ENCODE measurements at places on chromosomes 1 and 21.

DNA sequence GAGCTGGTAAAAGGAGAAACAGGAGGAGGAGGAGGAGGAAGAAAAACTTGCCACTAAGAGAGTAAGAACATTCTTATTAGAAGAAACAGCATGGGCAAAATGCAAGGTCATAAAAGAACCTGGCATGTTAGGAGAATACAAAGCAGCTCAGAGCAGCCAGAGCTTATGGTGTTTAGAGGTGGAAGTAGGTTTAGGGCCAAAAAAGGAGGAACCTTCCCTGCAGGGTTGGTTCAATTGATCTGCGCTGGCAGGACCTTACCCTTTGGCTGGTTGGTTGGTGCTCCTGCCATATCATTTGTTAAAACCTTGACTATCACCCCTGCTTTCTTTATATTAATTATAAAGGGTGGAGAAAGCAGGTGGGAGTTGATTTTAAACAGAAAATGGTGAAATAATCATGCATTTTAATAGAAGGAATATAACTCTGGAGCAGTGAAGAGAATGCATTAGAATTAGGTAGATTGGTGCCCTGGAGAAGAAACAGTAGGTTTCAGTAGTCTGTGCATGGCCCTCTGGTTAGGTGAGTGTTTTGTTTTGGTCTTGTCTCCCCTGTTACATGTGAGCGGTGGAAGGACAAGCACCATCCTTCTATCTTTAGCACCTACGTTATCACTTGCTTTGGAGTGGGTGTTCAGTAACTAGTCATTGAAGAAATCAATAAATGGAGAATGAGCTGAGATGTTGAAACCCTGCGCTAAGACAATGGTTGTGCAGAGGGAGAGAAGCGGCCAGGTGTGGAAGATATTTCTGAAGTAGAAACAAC lies 110.4 kb upstream of the NGF start:
- DNase-seq: no peak

- DNase-seq: peak; percentile 65
Observed at GRCh38 chr1:25810341-25811299, 9.1 kb upstream of the MTFR1L start.

GRCh38 chr21:38879912-38880576 lies 74.3 kb downstream of the ETS2 start:
- DNase-seq: no peak

DNA sequence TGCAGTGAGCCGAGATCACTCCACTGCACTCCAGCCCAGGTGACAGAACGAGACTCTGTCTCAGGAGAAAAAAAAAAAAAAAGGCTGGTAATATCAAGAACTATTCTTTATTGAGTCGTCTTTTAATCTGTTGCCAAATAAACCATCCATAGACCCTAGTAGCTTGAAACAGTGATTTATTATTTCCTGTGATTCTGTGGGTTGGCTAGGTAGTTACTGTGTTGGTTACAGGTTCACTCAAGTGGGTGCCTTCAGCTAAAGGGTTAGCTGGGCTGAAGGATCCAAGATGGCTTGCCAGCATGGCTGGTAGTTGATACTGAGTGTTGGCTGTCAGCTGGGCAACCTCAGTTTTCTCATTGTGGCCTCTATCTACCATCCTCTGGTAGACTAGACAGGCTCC lies 9.2 kb downstream of the TLCD4 start:
- DNase-seq: no peak

DNA sequence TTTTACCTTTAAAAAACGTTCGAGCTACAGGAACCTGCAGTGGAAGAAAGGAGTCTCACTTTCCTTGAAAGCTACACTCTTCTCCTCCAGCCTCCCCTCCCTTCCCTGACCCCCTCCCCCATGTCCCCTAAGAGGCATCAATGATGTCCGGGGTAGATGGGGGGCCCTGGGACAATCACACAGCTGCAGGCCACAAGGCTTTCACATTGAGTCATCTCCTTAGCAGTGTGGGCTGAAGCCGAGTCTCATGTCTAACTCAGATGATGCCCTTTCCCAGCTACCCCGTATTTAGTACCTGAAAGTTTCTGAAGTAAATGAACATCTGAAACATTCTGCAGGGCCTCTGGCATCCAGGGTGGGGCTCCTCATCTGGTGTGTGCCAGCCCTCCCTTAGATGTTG lies 6.3 kb upstream of the GPR25 start:
- no peak for DNase-seq

DNA sequence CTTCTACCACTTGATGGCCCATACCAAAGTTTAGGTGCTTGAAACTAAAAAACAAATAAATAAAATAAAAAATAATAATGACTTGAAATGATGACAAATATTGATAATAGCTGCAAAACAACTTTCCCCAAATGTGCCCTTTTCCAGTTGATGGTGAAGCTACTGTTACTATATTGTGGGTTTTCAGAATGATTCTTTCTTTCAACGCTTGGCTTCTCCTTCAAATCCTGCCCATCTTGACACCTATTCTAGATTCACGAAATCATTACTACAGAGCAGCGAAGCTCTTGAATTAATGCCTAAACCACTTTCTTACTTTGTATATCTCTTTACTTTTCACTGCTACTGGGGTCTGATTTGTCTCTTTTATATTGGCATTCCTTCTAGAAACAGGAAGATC lies 9.2 kb upstream of the C1orf141 start:
- DNase-seq: no peak

- DNase-seq: no peak
Observed at GRCh38 chr21:34800797-34801518, 132.2 kb downstream of the CLIC6 start.

GRCh38 chr21:18164483-18164882 lies 80.2 kb upstream of the CHODL start:
- DNase-seq: no peak

GRCh38 chr1:58063095-58063494 lies 483.4 kb downstream of the OMA1 start:
- no peak for DNase-seq

- DNase-seq: no peak
Observed at GRCh38 chr1:12666141-12666735, 22.4 kb downstream of the AADACL4 start.

GRCh38 chr1:31460027-31460426 lies 47.0 kb downstream of the SERINC2 start:
- DNase-seq: no peak

DNA sequence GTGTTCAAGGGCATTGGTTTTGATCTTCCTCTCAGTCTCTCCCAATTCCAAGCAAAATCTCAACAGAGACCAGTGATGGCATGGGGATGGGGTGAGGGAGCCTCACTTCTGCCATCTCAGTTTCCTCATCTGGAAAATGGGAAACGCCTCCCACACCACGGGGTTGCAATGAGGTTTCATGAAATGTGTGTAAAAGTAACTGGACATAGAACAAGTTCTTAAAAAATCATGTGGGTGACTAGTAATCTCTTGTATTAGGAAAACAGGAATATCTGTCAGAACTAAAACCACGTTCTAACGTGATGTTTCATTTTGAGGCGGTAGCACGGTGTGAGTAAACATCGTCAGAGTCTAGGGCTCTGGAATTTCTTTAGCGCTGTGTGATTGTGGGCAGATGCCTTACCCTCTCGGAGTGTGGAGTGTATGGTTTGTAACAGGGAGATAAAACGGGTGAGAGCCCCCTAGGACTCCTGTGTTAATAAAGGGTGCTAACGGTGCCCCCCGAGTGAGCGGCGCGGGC lies 55.5 kb upstream of the DNAJC6 start:
- no peak for DNase-seq

DNA sequence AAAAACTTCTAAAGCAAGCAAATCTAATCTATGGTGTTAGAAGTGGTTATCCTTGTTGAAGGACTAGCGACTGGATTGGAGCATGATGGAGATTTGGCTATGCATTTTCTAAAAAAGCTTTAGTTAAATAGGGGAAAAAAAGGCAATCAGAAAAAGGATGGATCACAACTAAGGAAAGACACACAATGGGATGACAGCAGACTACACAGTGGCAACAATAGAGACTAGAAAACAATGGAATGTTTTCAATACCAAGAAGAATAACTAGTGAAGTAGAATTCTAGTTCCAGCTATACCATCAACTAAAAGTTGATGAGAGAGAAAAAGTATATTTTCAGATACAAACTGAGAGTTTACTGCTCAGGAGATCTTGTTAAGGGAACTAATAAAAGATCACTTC lies 605.8 kb downstream of the PTPRU start:
- no peak for DNase-seq
